Left lobe of liver (tissue), 2 donors: ENCODE measurements at places on chromosomes 4 and X.

- no peak for DNase-seq
Measured at GRCh38 chrX:17567187-17567586, 170.1 kb upstream of the SCML1 start.

GRCh38 chr4:19473569-19473968 lies 778.1 kb upstream of the SLIT2 start:
- DNase-seq, result no peak

- DNase-seq, result peak; percentile 48
Measured at GRCh38 chrX:101450085-101450484, 35.2 kb upstream of the ARMCX4 start.

DNA sequence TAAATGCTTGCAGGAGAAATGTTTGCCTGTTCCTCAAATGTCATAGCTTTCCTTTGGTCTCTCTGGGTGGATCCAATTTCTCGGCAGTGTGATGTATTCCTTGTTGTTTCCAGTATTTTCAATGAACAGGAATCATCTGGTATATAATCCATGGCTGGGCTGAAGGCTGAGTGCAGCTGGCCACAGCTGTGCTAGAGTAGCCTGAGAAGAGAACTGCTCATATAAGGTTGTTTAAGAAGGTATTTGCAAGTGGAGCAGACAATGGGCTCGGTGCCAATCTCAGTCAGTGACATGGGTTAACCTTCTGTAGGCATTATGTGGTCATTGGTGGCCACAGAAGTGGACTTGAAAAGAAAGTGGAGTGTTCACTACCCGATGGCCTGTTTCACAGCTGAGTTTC lies 390.3 kb downstream of the SPRY1 start:
- no peak for DNase-seq

DNA sequence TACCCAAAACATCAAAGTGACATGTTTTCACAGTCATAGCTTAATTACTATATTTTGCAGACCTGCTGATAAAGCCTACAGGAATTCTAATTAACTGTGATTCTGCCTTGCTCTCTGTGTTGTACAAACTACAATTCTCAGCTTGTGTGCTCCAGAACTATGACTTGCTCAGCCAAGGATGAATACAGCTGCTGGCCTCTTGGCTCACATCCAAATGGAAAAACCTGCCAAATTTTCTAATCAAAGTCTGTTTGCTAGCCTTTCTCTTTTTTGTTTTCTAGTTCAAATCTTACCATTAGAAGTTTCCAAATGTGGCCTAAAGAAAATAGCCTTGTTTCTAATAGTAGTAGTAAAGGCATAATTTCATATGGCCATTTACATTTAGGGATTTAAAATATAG lies 1176.8 kb downstream of the FAM133A start:
- no peak for DNase-seq

DNA sequence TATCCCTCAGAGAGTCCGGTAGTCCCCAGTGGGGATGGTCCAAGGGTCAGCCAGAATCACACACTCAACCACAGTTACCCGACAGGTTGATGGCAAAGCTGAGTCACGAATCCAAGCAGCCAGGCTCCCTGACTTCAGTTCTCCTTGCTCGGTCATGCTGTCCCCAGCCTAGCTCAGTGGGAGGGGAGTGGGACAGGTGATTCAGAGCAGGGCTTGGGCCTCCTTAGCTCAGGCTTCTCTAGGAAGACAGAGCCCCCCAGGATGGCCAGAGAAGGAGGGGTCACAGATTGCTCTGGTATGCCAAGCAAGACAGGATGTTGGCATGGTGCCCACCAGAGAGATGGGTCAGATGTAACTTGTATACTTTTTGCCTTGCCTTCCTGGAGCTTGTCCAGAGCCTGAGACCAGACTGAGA lies 66.5 kb downstream of the EFNB1 start:
- DNase-seq, result peak; percentile 46

DNA sequence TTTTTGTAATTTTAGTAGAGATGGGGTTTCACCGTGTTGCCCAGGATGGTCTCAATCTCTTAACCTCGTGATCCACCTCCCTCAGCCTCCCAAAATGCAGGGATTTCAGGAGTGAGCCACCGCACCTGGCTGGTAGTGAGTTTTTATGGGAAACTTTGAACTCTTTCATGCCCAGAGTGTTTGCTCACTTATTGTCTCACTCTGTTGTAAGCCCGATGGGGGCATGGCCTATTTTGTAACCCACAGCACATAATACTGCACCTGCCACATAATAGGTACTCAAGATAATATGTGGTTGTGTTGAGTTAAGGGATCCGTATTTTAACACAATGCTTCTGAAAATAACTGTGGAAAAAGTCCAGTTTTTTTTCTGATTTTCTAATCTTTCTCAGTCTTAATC lies 109.6 kb upstream of the GIMD1 start:
- no peak for DNase-seq

DNA sequence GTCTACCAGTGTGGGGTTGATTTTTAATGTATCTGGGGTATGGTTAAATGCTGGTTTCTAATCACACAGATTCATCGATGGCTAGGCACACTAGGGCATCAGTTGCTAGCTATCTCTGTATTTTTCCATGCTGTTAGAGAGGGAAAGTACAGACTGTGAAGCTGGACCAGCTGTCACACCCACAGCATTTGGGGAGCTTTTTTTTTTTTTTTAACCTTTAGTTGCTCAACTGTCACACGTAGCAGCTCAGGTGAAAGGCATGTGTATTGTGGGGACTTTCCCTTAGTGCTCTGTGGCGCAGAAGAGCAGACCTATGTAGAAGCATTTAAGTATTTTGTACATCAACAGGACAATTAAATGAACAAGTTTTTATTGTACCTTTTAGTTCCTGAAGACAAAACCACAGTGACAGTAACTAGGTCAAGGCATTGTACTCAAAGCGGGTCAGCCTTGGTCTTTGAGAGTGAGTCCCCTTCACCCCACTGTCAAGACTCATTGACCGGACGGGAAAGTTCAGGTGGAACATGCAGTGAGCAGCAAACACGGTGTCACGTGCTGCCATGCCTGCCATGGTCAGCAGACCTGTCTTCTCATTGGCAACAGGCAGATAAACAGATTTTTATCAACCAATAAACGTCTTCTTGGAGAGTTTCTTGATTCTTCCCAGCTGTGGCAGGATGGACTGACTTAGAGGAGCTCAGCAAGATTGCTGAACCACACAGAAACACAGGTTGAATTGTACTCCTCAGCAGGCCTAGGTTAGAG lies 65.3 kb downstream of the CASP3 start:
- no peak for DNase-seq

DNA sequence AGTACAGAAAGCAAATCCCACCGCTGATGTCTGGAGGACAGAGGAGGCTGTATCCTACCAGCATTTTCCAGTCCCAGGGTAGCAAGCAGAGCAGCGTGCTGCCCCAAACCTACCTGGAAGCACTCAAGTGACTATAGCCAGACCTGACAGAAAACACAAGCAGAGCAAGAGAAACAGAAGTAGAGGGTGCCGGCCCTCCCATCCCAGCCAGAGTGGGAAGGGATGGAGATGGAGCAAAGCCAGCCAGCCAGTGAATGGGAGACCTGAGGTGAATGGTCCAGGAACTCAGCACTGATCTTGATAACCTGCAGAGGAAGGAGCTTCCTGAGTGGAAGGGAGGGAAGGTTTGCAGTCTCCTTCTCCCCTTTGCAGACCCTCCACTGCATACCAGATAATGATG lies 185.2 kb downstream of the MAML3 start:
- DNase-seq, result no peak

- no peak for DNase-seq
Measured at GRCh38 chr4:145098675-145099037, 545 bp downstream of the ABCE1 start.

DNA sequence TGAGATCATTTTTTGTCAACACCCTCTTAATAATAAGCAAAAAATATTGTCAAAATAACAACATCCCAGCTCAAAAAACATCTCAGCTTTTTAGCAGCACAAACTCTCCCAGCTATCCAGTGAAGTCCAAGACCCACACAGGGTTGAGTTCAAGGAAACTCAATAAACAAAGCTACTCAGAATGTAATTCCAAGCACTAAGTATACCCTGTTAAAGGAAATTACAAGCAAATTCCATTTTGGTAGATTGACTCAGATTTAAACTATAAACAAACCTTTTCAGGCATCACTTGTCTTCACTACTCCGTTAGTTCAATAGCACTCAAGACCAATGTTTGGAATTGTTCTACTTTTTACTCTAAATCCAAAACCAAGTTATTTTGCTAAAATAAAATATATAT lies 506.0 kb upstream of the INTU start:
- no peak for DNase-seq

GRCh38 chrX:150581093-150581775 lies 12.8 kb downstream of the MTM1 start:
- no peak for DNase-seq

- DNase-seq, result no peak
Measured at GRCh38 chr4:42248972-42249371, 96.5 kb upstream of the BEND4 start.

DNA sequence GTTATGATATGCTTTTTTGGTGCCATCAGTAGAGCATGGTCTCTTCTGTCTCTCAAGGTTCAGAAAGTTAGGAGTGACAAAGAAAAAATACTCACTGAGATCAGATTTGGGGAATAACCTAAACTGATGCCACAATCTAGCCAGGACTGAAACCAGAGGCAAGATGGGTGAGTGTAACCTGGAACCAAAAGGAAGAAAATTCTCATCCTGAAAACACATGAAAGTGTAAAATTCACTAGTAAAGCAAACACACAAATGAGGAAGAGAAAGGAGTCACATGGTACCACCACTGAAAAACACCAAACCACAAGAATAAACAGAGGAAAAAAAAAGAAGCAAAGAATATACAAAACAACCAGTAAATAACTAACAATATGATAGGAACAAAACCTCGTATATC lies 96.4 kb downstream of the ANXA10 start:
- no peak for DNase-seq

DNA sequence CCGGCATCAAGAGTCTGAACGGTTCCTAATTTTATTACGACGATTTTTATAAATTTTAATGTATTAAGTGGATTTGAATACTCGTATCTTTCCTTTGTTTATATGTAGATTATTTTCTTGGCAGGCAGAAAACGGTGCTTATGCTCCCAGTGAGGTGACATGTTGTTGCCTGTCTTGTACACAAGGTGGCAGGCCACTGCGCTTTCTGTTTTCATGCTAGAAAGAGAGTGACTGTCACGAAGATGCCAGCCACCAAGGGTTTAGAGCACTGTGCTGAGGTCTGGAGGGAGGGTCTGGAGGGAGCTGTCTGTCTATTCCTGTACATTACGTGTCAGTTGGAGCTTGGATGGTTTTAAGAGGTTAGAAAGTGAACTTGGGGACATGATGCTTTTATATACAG lies 87.7 kb downstream of the SHROOM2 start:
- DNase-seq, result no peak

DNA sequence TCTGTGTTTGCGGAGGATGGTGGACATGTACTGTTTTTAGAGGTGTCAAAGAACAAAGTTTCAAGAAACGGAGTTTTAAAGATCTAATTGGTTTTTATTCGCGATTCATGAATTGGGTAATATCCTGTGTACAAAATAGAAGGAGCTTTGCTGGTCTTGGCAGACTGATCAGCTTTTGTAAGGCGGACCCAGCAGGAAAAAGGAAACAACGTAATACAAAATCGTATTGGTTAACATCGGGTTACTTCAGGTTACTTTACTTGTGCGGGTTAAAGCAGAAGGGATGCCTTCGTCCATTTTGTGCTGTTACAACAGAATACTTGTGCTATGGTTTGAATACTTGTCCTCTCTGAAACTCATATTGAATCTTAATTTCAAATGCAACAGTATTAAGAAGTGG lies 11.4 kb upstream of the NYX start:
- no peak for DNase-seq

DNA sequence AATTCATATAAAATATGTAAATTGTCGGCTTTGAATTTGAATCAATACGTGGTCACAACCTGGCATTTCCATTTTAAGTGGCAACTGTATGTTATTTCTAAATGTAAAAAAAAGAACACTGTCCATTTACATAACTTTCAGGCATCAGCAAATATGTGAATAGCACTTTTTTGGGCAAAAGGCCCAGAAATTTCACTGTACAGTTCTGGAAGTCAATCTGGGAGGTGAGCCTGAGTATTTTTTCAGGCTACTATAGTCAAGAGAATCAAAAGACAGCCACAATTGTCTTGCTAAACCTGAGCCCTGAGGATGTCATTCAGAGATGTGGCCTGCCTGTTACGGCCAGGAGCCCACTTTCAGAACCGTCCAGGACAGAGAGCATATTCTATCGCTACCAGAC lies 543.9 kb upstream of the MAGEB2 start:
- no peak for DNase-seq

DNA sequence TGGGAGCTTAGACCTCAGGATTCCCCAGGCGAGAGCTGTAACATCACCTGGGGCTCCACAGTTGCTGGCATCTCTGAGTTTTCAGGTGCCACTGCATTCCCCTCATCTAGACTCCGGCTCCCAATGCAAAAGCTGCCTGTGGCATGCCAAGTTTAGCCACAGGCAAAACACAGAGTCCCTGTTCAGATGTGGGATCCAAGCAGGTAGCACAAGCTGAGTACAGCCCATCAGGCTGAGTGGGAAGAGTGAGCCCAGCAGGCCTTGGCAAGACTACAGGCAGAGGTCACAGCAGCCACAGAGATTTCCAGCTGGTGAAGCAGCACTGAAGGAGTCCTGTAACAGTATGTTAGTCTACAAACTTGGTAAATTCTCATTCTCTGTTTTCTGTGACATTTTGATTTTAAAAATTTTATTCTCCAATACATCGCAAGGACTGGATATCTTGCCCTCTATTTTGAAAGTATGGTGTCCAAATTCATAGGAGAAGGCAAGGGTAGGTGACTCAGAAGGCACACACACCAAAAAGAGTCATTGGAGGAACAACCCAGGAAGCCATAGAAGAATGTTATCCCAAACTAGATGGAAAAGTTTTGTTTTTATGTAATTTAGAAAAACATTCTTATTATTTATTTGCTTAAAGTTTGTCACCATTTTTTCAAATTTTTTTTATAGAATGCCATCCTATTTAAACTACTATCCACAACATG lies 13.6 kb upstream of the CXCL2 start:
- no peak for DNase-seq

DNA sequence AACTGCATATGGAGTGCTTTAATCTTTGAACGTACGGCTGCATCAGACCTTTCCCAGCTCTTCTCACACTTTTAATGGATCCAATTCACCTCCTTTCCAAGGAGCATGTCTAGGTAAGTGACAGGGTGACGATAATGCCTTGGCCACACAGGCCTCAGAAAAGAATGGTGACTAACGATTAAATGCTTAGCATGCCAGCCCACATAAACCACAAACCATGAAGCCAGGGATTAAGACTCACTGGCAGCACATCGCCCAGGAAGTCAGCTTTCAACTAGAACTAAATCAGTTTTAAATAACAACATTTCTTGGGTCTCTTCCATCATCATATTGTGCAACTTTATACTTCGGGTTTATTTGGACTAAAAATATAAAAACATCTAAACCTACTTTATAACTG lies 28.7 kb downstream of the INPP4B start:
- no peak for DNase-seq

GRCh38 chr4:184924516-184924915 lies 93.8 kb upstream of the HELT start:
- DNase-seq, result no peak

GRCh38 chr4:182717788-182718583 lies 199.2 kb downstream of the DCTD start:
- no peak for DNase-seq

GRCh38 chr4:145276050-145276449 lies 95.7 kb upstream of the OTUD4 start:
- DNase-seq, result no peak
